ENCODE measurements at places on chromosomes 2 and 18. TPM values are rescaled to one million over a fixed set of nuclear protein-coding genes. Genes with fewer than 3 reads are reported as not detected.

Gene SLC8A1
- 6.8 TPM for total RNA-seq

Gene TXNDC2
- total RNA-seq, result 0.34 TPM

Gene RNF152
- 25.5 TPM for total RNA-seq

Gene RAPGEF4
- 1.8 TPM for total RNA-seq

Gene THSD7B
- not detected for total RNA-seq

Gene ZBTB7C
- total RNA-seq, result 0.04 TPM

Gene SIX3
- not detected for total RNA-seq

Data from hair follicular keratinocyte (primary cell).